ENCODE measurements at places on chromosomes 13 and 19.

DNA sequence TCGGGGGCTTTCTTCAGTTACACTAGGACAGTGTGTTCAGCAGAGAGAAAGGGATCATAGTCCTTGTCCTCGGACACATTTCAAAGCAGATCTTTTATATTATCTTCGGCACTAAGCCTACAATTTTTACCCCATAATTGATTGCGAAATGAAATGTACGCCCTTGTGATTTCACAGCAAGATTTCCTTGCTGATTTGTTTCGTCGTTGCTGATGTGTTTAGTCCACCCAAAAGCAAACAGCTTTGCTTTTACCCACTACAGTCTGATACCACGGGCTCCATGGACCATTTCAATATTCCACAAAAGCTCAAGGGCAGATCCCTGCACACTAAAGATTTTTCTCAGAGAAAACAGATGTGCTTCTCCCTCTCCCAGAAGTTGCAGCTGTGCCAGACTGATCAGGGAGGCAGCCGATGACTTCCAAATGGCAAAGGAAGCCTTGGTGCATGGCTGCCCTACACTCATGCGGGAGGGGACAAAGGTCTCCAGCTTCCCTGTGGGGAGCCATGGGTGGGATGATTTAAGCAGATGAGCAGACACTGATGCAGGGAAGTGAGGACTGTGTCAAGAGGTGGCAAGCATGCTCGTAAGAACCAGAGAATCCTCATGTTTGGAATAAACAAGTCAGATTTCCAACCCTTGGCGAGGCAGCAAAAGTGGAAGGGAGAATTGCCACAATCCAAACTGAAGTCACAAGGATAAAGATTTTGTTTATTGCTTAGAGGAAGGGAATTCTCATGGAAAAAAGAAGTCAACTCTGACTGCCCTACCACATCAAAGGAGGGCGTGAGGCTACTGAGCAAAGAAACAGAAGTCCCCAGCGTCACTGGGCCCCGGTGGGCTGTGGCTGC is 81.1 kb downstream of the STK24 start:
- no peak for DNase-seq

DNA sequence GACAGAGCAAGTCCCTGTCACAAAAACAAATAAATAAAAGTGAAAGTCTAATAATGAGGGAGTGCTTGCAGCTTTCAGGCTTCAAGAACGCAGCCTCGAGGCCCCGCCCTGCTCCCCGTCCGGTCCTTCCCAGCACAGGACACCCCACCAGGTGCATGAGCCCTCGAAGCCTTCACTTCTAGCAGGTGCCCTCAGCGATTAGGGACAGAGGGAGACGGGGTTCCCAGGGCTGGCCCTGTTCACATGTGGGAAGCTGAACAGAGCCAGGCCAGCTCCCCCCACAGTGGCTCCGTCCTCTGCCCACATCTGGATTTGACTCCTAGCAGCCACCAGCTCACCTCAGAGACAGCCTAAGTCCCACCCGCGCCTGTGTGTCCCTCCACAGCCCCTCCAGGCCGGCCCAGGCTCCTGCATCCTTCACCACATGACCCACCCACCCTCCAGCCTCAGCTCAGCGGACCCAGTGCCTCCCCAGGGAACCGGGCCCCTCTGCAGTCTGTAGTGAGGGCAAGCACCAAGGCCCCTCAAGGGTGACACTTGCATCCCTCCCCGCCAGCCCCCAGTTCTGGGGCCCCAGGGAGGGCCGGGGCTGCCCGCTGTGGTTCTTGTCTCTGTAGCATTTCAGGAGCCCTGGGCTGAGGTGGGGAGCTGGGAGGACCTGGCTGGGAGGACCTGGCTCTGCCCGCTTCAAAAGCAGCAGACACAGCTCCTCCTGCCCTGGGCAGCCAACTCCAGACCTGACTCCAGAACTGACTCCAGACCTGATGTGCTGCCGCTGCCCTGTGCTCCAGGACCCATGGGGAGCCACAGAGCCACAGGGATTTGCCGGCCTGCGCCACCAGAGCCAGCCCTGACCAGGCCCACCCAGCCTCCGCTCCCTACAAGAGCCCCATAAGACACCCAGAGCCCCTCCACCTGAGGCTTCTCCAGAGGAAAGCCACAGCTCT is 27.2 kb downstream of the GPX4 start:
- DNase-seq = no peak

DNA sequence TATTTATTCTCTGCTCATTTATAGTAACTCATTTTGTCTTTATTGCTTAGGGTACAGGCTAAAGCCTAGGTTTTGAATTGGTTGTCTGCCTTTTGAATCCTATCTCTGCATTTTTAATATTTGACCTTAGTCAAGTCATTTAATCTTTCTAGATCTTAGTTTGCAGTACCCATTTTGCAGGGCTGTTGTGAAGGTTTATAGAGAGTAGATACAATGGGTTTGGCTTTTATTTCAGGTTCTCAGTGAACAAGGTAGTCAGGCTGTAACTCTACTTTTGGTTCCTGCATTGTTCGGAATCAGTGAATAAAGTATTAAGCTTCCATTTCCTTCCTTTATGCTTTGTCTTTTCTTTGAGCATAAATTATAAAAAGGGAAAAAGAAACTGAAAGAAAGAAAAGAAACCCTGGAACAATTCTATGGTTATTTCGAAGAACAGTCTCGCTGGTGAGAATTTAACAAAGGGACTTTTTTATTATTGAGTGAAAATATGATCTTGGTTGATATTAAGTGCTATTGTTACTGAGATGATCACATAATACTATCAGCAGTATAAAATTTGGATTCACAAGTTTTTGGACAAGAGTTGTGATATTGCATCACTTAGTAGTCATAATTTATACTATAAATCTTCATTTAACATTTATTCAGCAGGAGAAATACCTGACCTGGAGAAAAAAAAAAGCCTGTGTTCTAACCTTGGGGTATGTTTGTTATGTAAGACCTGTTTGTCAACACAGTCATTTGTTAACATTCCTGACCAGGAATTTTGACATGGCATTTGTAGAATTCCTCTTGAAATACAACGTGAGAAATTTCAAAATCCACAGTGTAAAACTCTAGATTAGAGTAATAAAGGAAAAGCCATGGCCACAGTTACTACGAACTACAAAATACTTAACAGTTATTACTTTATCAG is 91.3 kb downstream of the ZMYM2 start:
- DNase-seq = no peak

GRCh38 chr13:113532156-113532806 is 41.8 kb upstream of the DCUN1D2 start:
- DNase-seq = no peak

GRCh38 chr13:70253411-70253810 is 145.2 kb upstream of the KLHL1 start:
- DNase-seq = no peak

GRCh38 chr13:63910511-63910910 is 2494.9 kb upstream of the PCDH20 start:
- no peak for DNase-seq

GRCh38 chr13:45178349-45179162 is 22.3 kb downstream of the KCTD4 start:
- peak; percentile 7 for DNase-seq

DNA sequence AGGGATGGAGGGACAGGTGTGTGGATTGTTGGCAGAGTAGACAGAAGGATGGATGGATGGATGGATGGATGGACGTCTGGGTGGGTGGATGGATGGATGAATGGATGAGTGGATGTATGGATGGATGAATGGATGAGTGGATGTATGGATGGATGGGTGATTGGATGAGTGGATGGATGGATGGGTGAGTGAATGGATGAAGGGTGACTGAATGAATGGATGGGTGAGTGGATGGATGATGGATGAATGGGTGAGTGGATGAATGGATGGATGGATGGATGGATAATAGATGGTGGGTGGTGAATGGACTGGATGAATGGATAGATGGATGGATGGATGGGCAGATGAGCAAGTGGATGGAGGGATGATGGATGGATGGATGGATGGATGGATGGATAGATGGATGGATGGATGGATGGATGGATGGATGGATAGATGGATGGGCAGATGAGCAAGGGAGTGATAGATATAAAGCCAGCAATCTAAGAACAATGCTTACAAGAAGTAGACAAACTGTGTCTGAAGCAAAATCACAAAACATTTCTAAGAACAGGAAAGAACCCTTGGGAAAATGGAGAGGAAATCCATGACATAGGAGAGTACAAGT is 65.2 kb downstream of the INSR start:
- no peak for DNase-seq

- no peak for DNase-seq
Observed at GRCh38 chr19:45539459-45539858, 32.2 kb downstream of the VASP start.

- DNase-seq = no peak
Observed at GRCh38 chr13:91533354-91533753, 134.9 kb downstream of the GPC5 start.

DNA sequence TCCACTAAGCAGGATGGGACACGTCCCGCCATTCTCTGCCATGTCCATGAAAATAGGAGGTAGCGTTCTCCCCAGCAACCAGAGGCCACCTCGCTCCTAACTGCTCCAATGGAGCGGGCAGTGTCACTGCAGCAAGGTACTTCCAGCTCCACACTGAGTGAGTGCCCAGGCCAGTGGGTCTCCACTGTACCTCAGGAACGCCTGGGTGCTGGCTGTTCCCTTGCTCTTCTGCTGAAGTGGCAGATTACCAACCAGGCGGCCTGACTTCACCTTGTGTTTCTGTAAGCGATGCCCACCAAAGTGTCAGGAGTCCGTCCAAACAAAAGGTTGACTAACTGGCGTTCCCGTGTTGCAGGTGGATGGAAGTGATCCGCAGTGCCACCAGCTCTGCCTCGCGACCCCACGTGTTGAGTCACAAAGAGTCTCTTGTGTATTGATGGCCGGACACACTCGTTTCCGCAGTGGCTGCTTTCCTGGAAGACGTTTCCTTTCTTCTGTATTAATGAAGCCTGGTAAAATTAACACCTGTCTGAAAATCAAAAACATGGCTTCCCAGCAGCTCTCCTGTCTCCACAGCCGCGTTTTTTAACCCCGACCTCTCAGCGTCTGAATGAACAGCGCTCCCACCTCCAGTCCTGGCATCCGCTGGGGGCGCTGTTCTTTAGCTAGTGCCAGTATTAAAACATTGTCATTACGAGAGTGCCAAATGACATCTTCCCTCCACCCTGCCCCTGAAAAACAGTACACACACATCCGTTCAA is 128.8 kb downstream of the STK24 start:
- DNase-seq = no peak

GRCh38 chr19:30064771-30065494 is 122.9 kb downstream of the URI1 start:
- DNase-seq = no peak

DNA sequence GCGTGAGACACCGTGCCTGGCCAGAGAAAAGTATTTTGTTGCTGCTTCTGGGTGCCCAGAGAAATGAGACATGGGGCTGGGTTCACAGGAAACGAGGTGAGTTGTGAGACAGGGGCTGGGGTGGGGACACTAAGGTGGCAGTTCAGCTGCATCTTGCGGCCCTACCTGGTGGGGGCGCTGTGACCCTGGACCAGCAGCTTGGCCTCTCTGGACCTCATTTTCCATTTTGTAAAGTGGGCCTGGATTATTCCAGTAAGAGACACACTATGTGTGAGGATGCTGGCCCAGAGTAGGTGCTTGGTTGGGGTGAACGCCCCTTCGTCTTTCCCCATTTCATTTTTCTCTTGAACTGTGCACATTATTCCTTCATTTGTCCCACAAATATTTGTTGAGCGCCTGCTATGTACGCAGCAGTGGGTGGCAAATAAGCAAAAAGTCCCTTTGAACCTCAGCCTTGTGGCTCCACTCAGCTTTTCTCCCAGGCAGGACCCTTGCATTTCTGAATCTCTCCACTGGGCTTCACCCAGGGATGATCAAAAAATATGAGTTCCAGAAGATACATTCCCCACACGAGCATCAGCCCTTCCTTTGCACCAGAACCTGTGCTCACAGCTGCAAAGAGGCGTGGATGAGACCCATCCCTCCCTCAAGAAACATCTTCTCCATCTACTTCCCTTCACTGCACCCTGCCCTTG is 26.6 kb upstream of the OR10H1 start:
- DNase-seq = no peak

DNA sequence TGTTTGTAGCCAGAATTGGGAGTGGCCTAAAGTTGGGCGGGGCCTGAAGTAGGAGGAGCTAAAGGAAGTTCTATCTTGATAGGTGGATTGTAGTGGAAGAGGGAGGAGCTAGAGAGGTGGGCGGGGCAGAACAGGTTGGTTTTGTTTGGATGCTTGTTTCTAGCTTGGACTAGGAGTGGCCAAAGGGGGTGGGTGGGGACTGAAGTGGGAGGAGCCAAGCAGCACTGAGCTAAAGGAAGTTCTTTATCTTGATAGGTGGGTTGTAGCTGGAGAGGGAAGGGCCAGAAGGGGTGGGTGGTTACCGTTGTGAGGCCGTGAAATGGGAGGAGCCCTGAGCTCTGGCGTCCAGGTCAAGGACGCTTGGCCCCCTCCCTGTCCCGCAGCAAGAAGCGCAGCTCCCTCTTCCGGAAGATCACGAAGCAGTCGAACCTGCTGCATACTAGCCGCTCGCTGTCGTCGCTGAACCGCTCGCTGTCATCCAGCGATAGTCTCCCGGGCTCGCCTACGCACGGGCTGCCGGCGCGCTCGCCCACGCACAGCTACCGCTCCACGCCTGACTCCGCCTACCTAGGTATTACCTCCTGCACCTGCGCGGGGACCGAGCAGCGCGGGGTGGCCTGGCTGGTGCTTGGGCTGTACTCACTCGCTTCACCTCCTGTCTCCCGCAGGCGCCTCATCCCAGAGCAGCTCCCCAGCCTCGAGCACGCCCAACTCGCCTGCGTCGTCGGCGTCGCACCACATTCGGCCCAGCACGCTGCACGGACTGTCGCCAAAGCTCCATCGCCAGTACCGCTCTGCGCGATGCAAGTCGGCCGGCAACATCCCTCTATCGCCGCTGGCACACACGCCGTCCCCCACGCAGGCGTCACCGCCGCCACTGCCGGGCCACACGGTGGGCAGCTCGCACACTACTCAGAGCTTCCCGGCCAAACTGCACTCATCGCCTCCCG is 8.0 kb downstream of the DNASE2 start:
- no peak for DNase-seq

GRCh38 chr13:98878486-98879126 is 99.3 kb downstream of the DOCK9 start:
- no peak for DNase-seq

DNA sequence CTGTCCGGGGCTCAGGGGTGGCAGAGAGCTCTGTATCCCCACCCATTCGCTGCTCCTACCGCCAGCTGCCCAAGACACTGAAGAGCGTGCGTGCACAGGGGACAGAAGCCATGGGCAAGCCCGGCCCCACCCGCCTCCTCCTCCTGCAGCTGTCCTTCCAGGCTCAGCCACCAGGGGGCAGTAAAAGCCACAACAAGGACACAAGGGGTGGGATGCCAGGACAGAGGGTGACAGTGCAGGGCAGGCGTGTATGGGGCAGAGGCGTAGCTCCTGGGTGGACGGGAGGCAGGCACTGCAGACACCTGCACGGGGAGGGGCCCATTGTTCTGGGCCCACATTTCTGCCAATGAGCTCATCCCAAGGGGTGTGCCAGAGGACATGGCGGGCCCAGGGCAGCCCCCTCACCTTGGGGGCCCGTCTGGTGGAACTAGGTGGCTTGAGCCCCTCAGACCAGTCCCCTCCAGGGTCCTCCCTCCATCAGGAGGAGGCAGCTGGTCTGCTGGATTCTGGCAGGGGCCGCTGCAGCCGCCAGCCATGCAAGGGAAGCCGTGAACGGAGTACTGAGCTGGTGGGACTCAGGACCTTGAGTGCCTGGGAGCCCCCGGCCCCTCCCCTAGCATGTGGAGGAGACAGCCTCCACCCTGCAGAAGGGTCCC is 61.2 kb downstream of the MLLT1 start:
- DNase-seq = peak; percentile 64

GRCh38 chr13:98144801-98145350 is 2.0 kb downstream of the FARP1 start:
- no peak for DNase-seq

GRCh38 chr13:71524613-71525304 is 342.2 kb downstream of the DACH1 start:
- DNase-seq = no peak

All from thymus (tissue), 14 donors.